ENCODE measurements at places on chromosomes 4 and X.

GRCh38 chr4:186144198-186144945 is 39.9 kb downstream of the FAM149A start:
- DNase-seq: peak; percentile 54

- no peak for DNase-seq
Observed at GRCh38 chrX:102604327-102604726, 5.0 kb downstream of the ARMCX5 start.

- DNase-seq: peak; percentile 44
Observed at GRCh38 chr4:41963105-41963504, 18.5 kb upstream of the DCAF4L1 start.

DNA sequence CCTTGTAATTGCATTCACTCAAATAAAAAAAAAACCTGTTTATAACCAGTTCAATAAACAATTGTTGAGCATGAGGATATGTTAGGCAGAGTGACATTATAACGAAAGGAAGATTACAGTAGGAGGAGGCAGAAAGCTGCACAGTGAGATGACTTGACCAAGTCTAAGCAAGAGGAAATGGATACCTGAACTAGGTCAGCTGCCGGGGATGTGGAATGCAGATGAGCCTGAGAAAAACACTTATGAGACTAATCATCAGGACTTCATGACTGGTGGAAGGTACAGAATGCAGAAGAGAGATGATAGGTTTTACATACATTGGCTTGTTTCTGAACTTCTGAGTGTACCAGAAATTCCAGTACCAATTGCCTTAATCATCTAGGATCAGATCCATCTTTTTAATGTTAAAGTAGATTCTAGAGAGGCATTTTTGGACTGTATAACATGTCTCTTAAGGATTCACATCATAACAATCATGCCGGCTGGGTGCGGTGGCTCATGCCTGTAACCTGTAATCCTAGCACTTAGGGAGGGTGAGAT is 208.1 kb upstream of the PPP3CA start:
- no peak for DNase-seq

- no peak for DNase-seq
Observed at GRCh38 chr4:7625071-7625470, 190.3 kb upstream of the PSAPL1 start.

- DNase-seq: peak; percentile 28
Observed at GRCh38 chrX:39736216-39737211, 361.2 kb downstream of the BCOR start.

- DNase-seq: peak; percentile 81
Observed at GRCh38 chr4:123564758-123565346, 168.3 kb downstream of the SPRY1 start.

Data from mesenchymal stem cell (in vitro differentiated cells and primary cell).